ENCODE measurements at places on chromosomes 5 and 9.

GRCh38 chr9:95626885-95627558, 110.3 kb upstream of the PTCH1 start:
- H3K4me1 ChIP-seq = peaks cover 7% of the 10 kb centered on the region
- no peaks in the 10 kb centered on the region for H3K36me3 ChIP-seq
- H3K27ac ChIP-seq = peak overlapping the region; percentile 66
- H3K27me3 ChIP-seq = no peaks in the 10 kb centered on the region
- peak; percentile 48 for DNase-seq

- H3K36me3 ChIP-seq = no peaks in the 10 kb centered on the region
- H3K27me3 ChIP-seq = no peaks in the 10 kb centered on the region
- H3K4me3 ChIP-seq = no peak overlapping the region
- DNase-seq = no peak
These were observed 143.8 kb upstream of the VLDLR start for GRCh38 chr9:2477755-2478154.

DNA sequence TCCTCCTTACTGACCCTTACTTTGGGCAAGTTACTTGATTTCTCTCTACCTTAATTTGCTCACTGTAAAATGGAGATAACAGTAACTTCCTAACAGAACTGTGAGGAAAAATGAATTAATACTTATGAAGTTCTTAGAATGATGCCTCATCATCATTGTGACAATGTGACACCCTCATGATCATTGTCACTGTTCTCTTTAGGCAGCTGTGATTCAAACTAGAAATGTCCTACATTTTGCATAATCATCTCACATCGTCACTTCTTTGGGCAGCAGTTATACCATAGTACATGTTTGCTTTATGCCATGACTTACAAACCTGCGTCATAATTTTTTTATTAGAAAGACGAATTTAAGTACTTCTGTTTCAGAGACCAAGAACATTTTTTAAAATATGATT, 9.7 kb downstream of the SLC30A5 start:
- no peaks in the 10 kb centered on the region for H3K27me3 ChIP-seq
- DNase-seq = no peak
- H3K4me3 ChIP-seq = no peak overlapping the region
- H3K27ac ChIP-seq = no peak overlapping the region
- no peaks in the 10 kb centered on the region for H3K36me3 ChIP-seq

- H3K27ac ChIP-seq = no peak overlapping the region
- peaks cover 22% of the 10 kb centered on the region for H3K36me3 ChIP-seq
- H3K27me3 ChIP-seq = peaks cover 2% of the 10 kb centered on the region
- H3K4me3 ChIP-seq = no peak overlapping the region
These were observed 106.2 kb upstream of the LMX1B start for GRCh38 chr9:126507318-126508109.

DNA sequence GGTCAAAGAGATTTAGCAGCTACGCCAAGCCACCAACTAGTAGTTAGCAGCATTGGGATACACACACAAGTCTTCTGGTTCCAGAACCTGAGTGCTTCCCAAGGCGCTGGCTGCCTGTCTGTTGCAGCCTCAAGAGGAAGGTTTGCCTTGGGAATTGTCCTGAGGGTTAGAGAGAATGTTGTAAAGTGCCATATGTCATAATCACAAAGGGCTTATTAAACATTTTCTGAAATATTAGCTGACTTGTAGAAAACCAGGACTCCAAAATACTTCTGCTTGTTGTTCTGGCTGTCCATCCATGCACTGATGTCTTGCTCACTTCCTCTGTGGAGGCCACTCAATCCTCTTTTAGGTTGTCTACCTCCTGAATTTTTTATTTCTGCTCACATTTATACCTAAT, 46.3 kb downstream of the SLC36A1 start:
- no peaks in the 10 kb centered on the region for H3K4me1 ChIP-seq
- no peak overlapping the region for H3K27ac ChIP-seq
- H3K27me3 ChIP-seq = no peaks in the 10 kb centered on the region
- no peaks in the 10 kb centered on the region for H3K36me3 ChIP-seq

DNA sequence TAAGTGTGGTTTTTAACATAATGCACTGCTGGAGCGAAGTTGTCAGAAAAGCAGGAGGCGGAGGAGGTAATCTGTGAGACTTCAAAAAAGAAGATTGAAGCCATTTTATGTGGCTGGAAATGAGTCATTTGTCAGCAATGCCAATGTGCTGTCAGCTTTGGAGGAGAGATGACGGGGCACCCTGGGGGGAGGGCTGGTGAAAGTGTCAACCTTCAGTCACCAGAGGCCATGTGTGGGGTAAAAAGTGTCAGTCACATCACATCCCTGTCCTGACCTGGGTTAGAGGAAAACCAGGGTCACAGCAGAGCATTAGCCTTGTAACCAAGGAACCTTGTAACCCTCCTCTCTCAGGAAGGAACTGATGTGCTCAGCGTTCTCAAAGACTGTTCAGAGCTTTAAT, 59.1 kb downstream of the TLR4 start:
- H3K27me3 ChIP-seq = no peaks in the 10 kb centered on the region
- no peak overlapping the region for H3K27ac ChIP-seq
- no peaks in the 10 kb centered on the region for H3K36me3 ChIP-seq
- DNase-seq = no peak
- H3K4me1 ChIP-seq = no peaks in the 10 kb centered on the region

DNA sequence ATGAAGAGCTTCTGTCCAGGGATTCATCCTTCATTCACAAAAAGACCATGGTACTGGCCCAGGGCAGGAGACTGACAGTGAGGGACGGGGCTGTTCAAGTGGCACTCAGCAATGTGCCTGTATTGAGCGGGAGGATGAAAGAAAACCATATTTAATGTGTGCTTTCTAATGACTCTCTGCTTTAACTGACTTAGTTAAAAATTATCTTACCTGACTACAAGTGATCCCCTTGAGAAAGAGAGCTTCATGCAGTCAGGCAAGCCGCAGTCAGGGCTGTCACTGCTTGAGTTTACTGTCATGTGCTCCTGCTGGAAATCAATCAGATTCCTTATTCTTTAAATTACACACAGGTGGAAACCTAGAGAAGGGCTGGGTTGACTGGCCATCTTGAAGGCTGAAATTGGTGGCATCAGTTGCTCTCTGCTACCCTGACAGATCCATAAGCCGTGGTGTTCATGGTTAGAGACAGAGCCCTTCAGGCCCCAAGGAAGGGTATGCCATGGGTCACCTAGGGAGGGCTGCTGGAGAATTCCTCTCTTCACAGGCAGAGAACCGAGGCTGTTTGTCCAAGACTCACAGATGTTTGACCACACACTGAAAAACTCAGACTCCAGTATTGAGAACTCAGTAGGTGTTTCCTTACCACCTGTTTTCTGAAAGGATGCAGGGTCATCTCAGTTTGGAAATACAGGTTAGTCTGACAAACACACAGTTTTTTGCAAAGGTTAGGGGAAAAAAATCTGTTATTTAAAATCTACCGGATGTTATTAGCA, 70.9 kb downstream of the TRIO start:
- no peaks in the 10 kb centered on the region for H3K27me3 ChIP-seq
- no peak overlapping the region for H3K27ac ChIP-seq
- H3K4me1 ChIP-seq = peaks cover 77% of the 10 kb centered on the region
- no peaks in the 10 kb centered on the region for H3K36me3 ChIP-seq

GRCh38 chr5:43309637-43310036, 3.6 kb downstream of the HMGCS1 start:
- no peak overlapping the region for H3K27ac ChIP-seq
- no peak for DNase-seq
- H3K4me1 ChIP-seq = peaks cover 35% of the 10 kb centered on the region
- no peaks in the 10 kb centered on the region for H3K27me3 ChIP-seq

DNA sequence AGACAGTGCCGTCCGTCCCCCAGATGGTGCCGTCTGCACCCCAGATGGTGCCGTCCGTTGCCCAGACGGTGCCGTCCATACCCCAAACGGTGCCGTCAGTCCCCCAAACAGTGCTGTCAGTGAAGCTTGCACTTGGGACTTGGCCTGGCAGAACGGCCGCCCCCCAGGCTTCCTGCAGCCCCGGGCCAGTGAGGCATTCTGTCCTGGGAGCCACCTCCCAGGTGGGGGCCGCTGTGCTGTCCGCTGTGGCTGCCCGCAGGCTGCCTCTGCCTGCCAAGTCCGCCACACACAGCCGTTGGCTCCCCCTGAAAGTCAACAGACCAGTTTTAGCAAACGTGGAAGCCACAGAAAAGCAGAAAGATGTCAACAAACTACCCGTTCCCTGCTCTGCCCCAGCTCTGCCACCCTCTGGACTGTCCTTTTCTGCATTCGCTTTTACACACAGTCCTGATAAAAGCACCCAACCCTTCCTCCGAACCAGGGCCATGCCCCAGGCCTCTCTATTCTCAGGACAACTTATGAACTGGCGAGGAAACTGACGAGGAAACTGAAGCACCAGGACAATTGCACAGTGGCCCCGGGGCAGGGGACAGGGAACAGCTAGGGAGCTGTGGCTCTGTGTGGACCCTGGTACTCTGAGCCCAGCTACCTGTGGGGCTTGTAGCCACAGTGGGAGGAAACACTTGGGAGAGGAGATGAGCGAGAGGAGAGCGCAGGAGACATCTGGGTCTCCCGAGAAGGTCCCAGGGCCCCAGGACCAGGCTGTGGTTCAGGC, 39.6 kb upstream of the RXRA start:
- H3K4me1 ChIP-seq = peaks cover 22% of the 10 kb centered on the region
- H3K4me3 ChIP-seq = no peak overlapping the region
- no peaks in the 10 kb centered on the region for H3K27me3 ChIP-seq
- no peaks in the 10 kb centered on the region for H3K36me3 ChIP-seq

DNA sequence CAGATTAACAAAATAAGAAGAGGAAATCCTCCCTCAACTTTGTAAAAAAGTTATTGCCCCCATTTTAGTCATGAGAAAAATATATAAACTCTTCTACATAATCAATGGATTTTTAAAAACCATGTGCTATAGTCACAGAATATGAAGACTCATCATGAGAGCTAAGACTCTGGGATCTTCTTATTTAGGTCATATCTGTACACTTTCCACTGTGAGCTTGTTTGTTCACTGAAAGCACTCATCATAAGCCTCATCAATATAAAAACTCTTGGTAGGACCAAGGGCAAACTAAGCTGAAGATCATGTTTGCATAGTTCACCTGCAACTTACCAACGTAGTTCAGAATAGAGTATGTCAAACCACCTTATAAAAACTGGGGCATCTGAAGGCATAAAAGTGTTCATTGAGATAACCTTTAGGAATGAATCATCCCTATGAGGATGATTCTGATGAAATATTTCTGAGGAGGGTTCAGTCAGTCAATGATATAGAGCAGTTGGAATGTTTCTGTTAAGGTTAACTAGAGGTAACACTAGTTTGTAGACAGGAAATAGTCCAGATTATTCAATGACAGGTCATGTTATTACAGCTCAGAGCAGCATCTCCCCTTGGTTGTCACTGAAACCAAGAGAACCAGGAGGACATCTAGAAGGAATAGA, 289.9 kb upstream of the SMC2 start:
- no peak overlapping the region for H3K27ac ChIP-seq
- no peak overlapping the region for H3K4me3 ChIP-seq
- no peaks in the 10 kb centered on the region for H3K36me3 ChIP-seq
- no peaks in the 10 kb centered on the region for H3K27me3 ChIP-seq
- DNase-seq = no peak

- H3K36me3 ChIP-seq = no peaks in the 10 kb centered on the region
- DNase-seq = no peak
- H3K4me3 ChIP-seq = no peak overlapping the region
- no peaks in the 10 kb centered on the region for H3K27me3 ChIP-seq
These were observed 40.3 kb upstream of the NAA35 start for GRCh38 chr9:85900504-85901201.

DNA sequence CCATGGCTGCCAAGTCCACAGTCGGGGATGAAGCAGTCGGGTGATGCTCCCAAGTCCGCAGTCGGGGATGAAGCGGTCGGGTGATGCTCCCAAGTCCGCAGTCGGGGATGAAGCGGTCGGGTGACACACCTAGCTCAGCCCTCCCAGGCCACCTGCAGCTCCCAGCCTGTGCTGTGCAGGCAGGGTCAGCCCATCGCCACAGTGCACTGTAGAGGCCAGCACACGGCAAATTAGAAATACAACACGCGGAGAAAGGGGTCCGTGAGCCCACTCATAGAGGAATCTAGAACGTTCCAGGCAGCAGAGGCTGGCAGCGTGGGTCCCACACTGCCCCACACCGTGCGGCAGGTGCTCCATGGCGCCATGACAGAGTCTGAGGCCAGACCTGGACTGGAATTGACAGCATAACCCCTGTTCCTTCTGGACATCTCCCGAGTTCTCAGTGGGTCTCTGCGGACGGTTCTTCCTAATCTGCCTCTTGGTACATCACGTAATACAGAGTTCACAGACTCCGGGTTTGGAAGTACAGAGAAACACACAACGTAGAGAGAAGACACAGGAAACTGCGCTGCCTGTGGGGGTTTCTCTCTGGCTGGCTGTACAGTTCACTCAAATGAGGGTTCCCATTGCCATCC, 7.7 kb upstream of the EXOC3 start:
- DNase-seq = no peak
- H3K36me3 ChIP-seq = no peaks in the 10 kb centered on the region
- H3K27ac ChIP-seq = no peak overlapping the region
- H3K4me3 ChIP-seq = no peak overlapping the region
- H3K27me3 ChIP-seq = no peaks in the 10 kb centered on the region

DNA sequence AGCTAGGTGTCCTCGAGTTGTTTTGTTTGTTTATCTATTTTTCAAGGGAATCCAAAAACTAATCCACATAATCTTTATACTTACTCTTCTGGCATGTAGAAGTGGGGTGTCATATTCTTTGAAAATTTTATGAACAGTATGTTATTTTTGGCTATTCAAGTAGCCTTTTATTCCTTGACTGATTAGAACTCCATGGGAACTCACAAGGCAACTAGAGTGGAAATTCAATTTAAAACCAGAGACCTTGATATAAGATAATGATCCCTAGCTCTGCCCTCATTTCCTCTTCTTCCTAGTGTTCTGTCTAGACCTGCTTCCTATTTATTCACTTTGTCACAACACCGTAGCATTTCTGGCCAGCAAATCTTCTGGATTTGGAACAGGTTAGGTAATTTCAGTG, 1123.7 kb upstream of the C9orf72 start:
- H3K4me3 ChIP-seq = no peak overlapping the region
- no peaks in the 10 kb centered on the region for H3K27me3 ChIP-seq
- H3K36me3 ChIP-seq = no peaks in the 10 kb centered on the region
- no peaks in the 10 kb centered on the region for H3K4me1 ChIP-seq

- no peak overlapping the region for H3K4me3 ChIP-seq
- no peak for DNase-seq
- no peaks in the 10 kb centered on the region for H3K27me3 ChIP-seq
- peaks cover 7% of the 10 kb centered on the region for H3K4me1 ChIP-seq
- no peaks in the 10 kb centered on the region for H3K36me3 ChIP-seq
These were observed 28.1 kb downstream of the IL33 start for GRCh38 chr9:6243746-6244145.

DNA sequence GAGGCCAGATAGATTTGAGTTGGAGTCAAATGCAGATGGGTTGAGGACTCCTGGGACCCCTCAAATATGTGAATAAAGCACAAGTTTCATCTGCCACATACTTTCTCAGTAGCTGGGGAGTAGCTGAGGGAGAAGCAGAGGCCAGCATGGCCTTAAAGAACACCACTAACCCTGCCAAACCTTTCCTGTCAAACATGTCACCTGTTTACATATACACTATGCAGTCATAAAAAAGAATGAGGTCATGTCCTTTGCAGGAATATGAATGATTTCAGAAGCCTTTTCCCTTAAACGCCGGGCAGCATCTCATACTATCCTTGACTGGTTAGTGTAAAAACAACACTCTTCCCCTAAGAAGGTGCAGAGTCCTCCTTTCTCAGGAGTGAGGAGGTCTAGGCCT, 25.2 kb upstream of the HSD17B4 start:
- no peak overlapping the region for H3K4me3 ChIP-seq
- H3K4me1 ChIP-seq = no peaks in the 10 kb centered on the region
- no peaks in the 10 kb centered on the region for H3K36me3 ChIP-seq
- DNase-seq = no peak

Measured in heart right ventricle (tissue), 16 donors.